ENCODE measurements at places on chromosomes 12 and 14. TPM values are rescaled to one million over a fixed set of nuclear protein-coding genes. Genes with fewer than 3 reads are reported as not detected.

DNA sequence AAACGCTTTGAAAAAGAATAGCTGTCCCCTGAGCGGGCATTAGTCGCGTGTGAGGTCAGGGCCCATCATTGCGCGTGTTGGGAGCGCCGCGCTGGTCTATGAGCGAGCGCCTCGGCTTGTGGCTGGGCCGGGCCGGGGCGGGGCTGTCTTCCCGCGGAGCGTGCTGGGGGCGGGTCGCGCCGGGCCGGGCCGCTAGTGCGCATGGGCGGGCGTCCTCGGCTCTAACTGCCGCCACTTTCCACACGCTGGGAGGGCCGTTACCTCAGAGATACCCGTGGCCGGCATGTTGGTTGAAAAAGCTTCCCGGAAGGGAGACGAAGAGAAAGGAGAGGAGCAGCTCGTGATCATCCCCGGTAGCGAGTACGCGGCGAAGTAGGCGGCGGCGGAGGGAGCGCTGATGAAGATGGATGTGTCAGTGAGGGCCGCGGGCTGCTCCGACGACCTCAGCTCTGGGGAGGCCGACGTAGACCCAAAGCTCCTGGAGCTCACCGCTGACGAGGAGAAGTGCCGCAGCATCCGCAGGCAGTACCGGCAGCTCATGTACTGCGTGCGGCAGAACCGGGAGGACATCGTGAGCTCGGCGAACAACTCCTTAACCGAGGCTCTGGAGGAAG is at the start of gene EID3:
Gene EID3, plus strand, starts transcription at position 202 of the 614 bp plus-strand sequence. Its CDS starts 196 bp downstream, at position 398.
- DNase-seq, result peak; percentile 92

GRCh38 chr14:69270795-69271708 is 11.1 kb downstream of the GALNT16 start:
- no peak for DNase-seq

The OXA1L gene
- 192 TPM for total RNA-seq

The PAH gene
- not detected for total RNA-seq

The RNF41 gene
- total RNA-seq, result 41.0 TPM

All from CD8-positive, alpha-beta T cell (primary cell).